ENCODE measurements at places on chromosomes 16 and 17. TPM values are rescaled to one million over a fixed set of nuclear protein-coding genes. Genes with fewer than 3 reads are reported as not detected.
A peak's percentile ranks its signal among the peaks of the same experiment; 100 is the strongest.

Gene TNFRSF17
- not detected for polyA plus RNA-seq

Gene CEP95
- polyA plus RNA-seq: 25.8 TPM

Gene ARL4D
- polyA plus RNA-seq: 93.2 TPM

Gene DNAI2
- not detected for polyA plus RNA-seq

Gene GDPD3
- polyA plus RNA-seq: 5.4 TPM

Gene AP1G1
- polyA plus RNA-seq: 28.3 TPM

Gene EVI2A
- 1.1 TPM for polyA plus RNA-seq

Gene CLEC19A
- polyA plus RNA-seq: not detected

GRCh38 chr17:4006165-4006589, 41.9 kb upstream of the ATP2A3 start:
- no peak for DNase-seq

- no peak for DNase-seq
Measured at GRCh38 chr17:31431852-31432658, 40.6 kb downstream of the RAB11FIP4 start.

- DNase-seq: no peak
Measured at GRCh38 chr17:71461498-71462169, 659.2 kb upstream of the SOX9 start.

GRCh38 chr16:57257455-57258070, 12.5 kb downstream of the ARL2BP start:
- no peak for DNase-seq

DNA sequence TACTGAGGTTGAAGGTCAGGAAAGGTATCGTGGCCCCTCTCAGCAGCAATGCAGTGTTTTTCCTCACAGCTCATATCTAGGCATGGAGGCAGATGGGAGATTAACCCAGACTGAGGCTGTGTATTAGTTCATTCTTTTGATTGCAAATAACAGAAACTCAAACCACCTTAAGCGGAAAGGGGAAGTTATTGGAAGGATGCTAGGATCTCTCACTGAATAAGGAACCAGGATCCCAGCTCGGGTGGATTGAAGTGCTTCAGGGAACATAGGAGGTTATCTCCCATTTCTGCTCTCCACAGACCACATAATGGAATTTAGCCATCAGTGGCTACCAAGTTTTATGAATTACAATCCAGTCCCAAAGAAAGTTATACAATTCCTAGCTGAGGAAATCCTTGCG, 8.2 kb downstream of the ZNF689 start:
- DNase-seq: no peak

DNA sequence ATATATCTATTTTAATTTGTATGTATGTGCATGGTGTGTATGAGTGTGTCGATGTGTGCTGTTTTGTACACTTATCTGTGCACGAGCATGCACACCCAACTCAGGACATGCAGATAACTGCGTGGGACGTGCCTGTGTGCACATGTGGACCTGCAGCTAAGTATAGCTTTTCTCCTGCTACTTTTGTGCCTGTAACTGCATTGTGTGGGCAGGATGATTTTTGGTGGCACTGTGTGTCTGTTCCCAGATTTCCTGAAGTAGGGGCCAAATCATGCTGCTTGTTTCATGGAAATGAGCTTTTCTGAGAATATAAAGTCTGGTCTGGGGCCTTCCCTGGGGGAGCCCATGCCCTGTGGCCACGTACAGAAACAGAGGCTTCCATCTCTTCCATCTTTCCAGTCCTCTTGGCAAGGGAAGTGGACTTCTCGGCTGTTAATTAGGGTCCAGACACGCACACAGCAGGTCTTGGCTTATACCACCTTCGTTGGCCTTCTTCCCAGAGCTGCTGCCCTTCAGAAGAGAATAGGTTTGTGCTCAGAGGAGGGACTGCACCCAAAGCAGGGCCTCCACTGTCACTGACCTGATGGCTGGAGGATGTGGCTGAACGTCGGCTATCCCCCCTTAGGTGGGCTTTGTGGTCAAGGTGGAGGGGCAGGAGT, 30.2 kb downstream of the SPNS3 start:
- no peak for DNase-seq

GRCh38 chr17:33980193-33980592, 274.9 kb upstream of the CCL2 start:
- DNase-seq: no peak

GRCh38 chr16:49504626-49505025, 131.0 kb downstream of the C16orf78 start:
- no peak for DNase-seq

DNA sequence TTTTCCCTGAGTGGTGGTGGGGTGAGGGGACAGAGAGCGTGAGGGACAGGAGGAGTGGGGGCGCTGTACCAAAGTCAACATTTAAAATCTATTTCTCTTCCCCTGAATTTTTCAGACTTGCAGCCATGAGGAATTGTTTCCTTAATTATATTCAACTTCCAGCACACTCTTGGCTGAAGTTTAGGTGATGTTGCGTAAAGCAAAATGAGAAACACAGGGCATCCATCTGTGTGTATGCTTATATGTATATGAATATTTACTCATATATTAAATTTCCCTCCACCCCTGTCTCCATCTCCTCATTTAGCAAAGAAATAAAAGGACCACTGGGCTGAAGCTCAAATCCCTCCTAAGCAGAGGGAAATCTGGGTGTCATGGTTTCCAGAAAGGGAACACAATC, 218.1 kb downstream of the XYLT1 start:
- no peak for DNase-seq

DNA sequence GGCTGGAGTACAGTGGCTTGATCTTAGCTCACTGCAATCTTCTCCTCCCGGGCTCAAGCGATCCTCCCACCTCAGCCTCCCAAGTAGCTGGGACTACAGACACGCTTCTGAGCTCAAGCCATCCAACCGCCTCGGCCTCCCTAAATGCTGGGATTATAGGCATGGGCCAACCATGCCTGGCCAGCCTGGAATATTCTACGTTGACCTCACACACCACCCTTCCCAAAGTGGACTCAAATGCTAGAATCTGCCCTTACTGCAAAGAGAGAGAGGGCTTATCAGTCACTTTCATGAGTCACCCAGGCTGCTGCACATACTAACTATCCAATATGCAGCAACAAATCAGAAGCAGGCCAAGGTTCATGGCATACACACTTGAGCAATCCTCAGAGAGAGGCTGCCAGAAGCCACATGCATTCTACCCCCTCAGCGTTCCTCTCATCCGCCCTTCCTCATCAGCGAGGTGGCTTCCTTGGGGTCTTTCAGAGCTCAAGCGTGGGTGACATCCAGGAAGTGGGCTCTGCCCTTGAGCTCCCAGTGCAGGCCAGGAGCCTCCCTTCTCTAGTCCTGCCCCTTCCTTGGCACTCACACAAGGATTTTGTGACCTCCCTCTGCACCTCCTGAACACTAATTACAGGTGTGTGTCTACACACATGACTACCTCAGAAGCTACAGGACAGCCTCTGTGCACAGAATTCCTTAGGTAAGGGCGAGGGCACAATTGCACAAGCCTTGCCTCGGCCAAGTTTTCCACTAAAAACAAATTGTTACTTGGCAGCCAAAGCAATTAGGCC, 24.8 kb upstream of the SIAH1 start:
- DNase-seq: peak; percentile 86

DNA sequence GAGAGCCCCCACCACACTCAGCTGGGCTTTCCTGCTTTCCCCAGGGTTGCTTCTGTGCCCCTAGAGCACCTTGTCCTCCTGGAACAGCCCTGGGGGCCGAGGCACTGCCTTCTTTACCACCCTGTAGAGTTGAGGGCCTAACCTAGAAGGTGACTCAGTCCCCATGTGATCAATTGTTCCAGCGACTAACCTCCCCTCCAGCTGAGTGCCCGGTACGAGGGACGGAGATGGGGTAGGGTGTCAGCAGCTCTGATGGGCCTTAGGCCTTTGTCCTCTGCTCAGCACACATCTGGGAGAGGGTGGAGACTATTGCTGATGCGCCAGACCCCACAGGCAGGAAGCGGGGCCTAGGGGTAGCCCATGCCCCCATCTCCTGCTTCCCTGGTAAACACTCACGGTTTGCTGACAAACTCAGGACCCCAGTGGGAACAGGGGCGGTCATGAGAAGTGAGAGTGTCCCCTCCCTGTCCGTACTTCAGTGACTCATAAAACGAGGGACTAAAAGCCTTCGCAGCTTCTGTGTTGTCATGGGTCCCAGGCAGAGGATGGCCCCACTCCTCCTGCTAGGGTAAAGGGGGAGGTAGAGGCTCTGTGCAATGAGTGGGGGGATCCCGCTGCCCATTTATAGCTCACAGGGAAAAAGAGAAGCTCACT, 33.1 kb downstream of the NECAB2 start:
- no peak for DNase-seq

- DNase-seq: no peak
Measured at GRCh38 chr16:2295056-2295798, 27.3 kb upstream of the RNPS1 start.

DNA sequence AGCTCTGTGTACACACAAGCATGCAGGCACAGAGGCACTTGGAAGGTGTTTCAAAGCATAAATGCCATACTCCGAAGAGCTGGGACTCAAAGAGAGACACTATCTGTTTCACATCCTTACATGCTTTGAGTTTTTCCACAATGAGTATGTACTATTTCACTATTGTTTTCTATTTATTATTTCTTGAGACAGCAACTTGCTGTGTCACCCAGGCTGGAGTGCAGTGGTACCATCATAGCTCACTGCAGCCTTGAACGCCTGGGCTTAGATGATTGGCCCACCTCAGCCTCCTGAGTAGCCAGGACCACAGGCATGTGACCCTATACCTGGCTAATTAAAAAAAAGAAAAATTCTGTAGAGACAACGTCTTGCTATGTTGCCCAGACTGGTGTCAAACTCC, 31.6 kb downstream of the CYB5D2 start:
- no peak for DNase-seq

- DNase-seq: no peak
Measured at GRCh38 chr16:58464916-58465731, 34.8 kb upstream of the NDRG4 start.

GRCh38 chr17:70901870-70902269, 732.5 kb downstream of the KCNJ2 start:
- no peak for DNase-seq

GRCh38 chr16:3645504-3646347, 8.8 kb upstream of the DNASE1 start:
- DNase-seq: peak; percentile 73

- DNase-seq: no peak
Measured at GRCh38 chr16:17457513-17457912, 13.2 kb downstream of the XYLT1 start.

GRCh38 chr17:28756049-28756804, 12.4 kb downstream of the TRAF4 start:
- DNase-seq: no peak

GRCh38 chr16:12304861-12305596, 328.5 kb downstream of the SNX29 start:
- DNase-seq: no peak

DNA sequence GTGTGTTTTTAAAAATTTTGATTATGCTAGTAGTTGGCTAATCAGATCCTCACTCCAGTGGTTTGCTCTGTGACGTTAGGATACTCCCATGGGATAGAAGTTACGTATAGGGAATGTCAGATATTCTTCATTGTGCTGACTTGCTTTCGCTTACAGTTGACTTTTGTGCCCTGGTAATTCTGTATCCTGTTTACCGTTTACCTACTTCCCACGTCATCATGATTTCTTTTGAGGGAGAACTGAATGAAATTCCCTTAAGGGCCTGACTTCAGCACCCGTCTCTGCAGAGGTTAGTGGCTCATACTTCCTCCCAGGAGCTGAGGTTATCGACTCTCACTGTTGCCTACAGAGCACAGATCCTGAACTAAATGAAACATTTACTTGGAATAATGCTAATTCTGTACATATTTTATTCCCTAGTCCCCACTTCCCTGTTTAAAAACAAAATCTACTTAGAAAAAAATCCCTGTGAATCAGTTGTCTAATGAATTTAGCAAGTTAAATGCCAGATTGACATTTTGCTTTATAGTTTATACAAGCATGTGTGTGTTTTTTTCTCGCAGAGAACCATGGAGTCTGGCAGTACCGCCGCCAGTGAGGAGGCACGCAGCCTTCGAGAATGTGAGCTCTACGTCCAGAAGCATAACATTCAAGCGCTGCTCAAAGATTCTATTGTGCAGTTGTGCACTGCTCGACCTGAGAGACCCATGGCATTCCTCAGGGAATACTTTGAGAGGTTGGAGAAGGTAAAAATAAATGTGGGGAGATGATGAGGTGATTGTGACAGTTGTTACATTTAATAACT, 2.8 kb downstream of the PRKAR1A start:
- DNase-seq: peak; percentile 13

DNA sequence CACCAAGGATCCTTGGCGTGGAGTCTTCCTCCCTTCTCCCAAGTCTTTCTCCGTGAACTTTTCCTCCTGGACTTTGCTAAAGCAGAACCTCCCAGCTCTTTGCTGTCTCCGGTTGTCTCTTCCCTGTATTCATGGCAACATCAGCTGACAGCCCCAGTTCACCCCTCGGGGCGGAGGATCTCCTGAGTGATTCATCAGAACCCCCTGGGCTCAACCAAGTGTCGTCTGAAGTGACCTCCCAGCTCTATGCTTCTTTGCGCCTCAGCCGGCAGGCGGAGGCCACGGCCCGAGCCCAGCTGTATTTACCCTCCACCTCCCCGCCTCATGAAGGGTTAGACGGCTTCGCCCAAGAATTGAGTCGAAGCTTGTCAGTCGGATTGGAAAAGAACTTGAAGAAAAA, 943 bp downstream of the CNTROB start:
- DNase-seq: peak; percentile 81

Measured in hepatocyte (in vitro differentiated cells).